ENCODE measurements at places on chromosomes 7 and 10.

DNA sequence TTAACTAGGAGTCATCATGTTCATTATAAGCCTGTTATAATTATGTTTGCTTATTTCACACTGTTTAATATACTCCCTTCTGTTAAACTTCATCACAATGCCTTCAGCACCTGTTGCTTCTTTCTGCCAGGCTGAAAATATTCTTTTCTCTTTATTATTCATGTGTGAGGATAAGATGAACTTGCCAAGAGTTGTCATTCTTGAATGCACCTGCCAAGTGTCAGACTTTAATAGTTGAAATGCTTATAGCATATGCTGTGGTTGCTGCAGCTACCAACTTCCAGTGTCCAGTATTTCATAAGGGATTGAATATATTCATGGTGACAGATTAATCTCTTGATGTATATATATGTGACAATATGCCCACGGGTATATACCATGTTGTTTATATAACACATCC is 339.2 kb upstream of the MEOX2 start:
- DNase-seq, result no peak

- no peak for DNase-seq
Measured at GRCh38 chr10:62581351-62581750, 207.2 kb downstream of the ZNF365 start.

DNA sequence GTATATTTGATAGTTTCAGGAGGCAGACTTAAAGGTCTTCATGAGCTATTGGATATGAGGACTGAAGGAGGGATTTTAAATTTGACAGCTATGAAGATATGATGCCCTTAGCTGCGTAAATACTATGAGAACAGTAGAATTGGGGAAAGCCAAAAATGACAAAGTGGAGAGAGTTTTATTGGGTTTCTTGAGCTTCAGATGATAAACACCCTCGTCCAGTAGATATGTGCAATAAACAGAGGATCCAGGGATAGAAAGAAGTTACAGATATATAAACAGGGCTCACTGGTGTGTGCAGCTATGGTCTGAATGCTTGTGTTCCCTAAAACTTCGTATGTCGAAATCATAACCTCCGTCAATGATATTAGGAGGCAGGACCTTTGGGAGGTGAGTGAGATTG is 131.3 kb downstream of the INHBA start:
- no peak for DNase-seq

DNA sequence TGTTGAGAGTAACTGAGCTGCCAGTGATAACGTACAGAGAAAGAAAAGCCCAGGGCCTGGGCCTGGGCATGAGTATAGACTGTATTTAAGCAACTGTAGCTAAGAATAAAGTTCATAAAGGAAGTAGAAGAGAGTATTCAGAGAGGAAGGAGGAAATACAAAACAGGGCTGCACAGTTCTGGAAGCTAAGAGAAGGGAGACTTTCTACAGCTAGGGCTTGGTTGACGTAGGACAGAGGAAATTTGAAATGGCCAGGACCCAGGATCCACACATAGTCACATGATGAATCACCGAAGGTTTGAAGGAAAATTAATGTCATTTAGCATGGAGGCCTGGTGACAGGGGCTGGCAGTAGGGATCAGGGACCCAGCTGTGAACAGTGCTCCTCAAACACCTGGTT is 66.7 kb downstream of the ARL4A start:
- no peak for DNase-seq

GRCh38 chr7:40674316-40674715 is 539.5 kb downstream of the SUGCT start:
- no peak for DNase-seq

GRCh38 chr7:138259675-138260074 is 183.4 kb downstream of the AKR1D1 start:
- DNase-seq, result no peak

DNA sequence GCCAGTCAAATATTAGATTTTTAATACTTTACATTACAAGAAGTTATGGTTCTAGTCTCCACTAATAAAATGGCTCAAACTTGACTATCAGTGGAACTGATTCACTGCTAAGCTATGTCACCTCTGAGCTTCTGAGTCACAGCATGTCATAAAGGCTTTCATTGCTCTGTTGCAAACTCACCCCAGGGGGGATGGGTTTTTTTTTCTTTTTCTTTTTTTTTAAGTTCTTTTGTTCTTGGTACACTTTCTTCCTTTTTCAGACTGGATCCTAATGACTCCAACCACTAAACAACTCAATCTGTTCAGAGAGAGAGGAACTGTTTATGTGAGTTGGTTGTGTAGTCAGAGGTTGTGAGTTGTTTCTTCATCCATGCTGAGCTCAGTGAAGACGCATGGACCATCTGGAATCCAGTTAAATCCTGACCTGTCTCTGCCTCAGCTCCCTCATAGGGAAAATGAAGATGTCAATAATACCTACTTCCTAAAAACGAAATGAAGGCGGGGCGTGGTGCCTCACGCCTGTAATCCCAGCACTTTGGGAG is 11.0 kb downstream of the MYOF start:
- no peak for DNase-seq

DNA sequence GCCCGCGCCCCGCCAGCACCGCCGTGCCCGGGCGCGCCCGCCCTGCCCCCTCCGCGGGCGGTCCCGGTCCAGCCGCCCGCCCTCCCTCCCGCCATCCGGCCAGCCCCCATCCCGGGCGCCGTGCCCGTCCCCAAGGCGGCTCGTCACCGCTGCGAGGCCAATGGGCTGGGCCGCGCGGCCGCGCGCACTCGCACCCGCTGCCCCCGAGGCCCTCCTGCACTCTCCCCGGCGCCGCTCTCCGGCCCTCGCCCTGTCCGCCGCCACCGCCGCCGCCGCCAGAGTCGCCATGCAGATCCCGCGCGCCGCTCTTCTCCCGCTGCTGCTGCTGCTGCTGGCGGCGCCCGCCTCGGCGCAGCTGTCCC is at the start of gene HTRA1:
Gene HTRA1, plus strand, starts transcription at position 187 of the 362 bp plus-strand sequence. Its CDS starts 100 bp downstream, at position 287.
- DNase-seq, result no peak

DNA sequence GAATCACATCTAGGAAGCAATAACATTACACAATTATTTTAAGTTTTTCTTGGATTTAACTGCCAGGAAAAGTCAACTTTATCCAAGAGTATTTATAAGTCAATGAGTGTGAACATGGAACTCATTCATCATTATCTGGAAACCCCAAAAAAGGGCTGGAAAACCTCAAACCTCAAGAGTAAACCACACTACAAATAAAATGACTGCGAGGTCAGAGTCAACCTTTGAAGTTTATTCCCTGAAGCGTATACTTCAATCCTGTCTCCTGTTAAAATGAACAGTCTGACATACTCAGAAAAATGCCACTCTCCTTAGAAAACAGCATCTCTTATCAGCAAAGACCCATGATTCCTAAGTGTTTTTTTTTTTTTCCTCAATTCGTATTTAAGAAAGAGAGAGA is 86.5 kb downstream of the RELN start:
- DNase-seq, result no peak

DNA sequence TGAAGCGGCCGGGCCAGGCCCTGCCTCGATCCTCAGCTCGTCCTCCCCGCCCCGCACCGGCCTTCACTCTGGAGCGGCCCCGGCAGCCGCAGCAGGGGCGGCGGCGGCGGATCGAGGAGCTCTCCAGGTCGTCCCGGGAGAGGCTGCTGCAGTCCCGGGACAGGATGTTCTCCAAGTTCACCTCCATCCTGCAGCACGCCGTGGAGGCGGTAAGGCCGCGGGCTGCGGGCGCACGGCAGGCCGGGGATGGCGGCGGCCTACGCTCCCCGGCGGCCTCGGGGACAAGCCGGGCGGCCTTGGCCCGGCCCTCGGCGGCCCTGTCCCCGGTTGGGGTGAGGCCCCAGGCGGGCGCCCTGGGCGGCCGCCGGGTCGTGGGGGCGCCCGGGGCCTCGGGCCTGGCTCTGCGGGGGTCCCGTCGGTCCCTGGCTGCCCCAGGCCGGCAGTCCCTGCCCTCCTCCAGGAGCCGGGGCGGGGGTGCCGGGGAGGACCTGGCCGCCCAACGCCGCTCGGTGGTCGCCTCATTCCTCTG is 399 bp downstream of the FHIP2A start:
- DNase-seq, result no peak

DNA sequence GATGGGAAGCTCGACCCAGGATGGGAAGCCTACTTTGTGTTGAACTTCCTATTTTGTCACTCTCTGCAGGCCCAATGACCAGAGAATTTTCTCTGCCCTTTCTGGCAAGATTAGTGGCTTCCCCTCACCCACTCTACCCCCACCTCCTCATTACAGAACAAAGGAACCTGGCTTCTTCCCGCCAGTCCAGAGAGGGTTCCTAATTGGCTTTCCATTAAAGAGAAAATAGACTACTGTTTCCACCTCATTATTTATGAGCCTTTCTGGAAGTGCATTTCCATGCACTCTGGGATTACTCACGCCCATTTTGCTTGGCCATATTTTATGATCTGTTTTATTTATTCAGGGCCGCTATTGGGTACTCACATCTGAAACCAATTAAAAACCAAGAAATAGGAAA is 94.9 kb upstream of the TCF7L2 start:
- DNase-seq, result no peak

GRCh38 chr7:13990984-13991790 is 1.7 kb upstream of the ETV1 start:
- peak; percentile 49 for DNase-seq

GRCh38 chr10:23318359-23318758 is 26.2 kb downstream of the C10orf67 start:
- DNase-seq, result no peak

GRCh38 chr7:30730996-30731395 is 20.9 kb upstream of the INMT start:
- no peak for DNase-seq

GRCh38 chr10:12469345-12469744 is 120.0 kb downstream of the CAMK1D start:
- DNase-seq, result no peak

DNA sequence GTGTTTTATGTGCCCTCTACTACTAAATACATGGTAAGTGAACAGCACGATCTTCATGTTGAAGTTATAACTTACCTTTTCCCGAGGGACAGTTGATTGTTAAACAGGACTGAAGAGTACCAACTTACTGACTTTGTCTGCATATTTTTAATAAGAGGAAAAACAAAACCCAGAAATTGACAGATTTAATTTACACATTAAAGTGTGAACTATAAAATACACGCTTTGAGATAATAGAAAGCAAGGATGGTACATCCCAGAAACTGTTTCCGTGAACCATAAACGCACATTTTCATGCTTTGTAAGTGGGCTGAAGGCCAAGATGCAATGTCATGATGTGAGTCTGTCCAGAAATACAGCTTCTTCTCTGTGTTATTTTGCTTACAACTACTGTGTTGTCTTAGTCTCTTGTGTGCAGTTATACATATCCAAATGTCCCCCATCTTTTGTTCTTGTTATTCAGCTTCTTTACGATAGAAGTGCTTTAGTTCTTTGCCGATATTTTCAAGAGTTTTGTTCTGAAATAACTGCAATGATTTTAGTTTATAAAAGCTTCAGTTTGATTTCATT is 190.1 kb downstream of the MLLT10 start:
- no peak for DNase-seq

DNA sequence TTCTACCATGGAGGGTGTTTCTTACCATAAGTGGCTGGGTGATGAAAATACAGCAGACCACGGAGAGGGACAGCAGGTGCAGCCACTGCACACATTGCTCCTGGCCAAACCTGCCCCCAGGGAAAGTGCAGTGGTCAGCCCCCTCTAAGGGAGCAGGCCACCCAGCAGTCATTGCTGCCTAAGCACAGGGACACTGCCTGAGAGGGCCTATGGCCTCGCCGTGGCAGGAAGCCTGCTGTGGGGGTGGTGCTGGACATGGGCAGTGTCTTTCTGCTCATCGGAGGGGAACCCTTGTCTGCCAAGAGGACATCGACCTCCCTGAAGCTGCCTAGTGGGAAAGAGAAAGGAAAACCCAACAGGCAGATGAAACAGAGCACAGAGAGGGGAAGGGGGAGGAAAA is 118.3 kb downstream of the PKD1L1 start:
- DNase-seq, result no peak

DNA sequence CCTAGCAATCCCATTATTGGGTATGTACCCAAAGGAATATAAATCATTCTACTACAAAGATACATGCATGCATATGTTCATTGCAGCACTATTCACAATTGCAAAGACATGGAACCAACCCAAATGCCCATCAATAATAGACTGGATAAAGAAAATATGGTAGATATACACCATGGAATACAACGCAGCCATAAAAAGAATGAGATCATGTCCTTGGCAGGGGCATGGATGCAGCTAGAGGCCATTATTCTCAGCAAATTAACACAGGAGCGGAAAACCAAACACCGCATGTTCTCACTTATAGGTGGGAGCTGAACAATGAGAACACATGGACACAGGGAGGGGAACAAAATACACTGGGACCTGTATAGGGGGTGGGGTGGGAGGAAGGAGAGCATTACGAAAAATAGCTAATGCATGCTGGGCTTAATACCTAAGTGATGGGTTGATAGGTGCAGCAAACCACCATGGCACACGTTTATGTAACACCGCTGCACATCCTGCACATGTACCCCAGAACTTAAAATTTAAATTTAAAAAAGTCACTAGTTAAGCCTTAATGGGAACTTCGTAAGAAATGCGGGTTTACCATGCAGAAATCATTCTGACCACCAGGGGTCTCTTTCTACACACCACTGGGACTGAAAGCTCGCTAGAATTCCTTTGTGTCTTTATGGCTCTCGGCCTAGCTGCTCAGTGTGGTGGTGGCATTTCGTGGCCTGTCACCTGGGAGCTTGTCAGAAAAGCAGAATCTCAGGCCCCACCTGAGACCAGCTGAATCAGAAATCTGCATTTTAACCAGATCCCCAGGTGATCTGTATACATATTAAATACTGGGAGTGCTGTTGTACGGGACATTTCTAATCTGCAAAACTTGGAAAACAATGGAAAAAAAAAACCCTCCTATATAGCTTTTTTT is 9.5 kb downstream of the ANKRD1 start:
- DNase-seq, result no peak

DNA sequence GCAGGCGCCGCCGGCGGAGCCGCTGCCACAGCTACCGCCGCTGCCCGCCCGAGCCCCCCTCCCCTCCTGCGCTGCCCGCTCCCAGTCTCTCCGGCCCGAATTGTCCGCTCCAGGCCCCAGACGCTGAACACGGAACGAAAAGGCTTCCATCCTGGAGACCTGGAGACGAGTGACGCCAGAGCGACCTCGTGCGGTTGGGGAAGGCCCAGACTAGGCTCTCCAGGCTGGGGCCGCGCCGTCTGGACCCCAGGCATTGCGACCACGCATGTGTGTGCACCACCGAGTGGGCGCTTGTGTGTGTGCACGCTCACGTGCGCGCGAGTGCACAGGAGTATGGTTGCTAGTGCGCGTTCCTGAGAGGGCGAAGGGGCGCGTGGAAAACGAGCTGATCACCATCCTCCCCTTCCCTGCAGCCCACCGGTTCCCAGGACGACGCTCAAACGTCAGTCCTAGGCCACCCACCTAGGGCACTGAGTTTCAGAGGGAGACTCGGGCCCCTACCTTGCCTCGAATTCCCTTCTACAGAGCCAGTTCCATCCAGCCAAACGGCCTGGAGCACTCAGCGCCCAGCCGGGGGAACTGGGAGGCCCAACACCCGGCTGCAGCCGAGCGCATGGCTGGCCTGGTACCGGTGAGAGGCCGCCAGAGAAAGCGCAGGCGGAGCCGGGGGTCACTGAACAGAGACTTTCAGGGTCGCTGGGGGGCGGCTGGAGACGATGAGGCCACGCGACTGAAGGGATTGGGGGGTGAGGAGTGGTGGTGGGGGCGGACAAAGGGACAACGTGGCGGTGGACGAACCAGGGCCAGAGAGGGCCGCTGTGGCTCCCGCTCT is 11.6 kb downstream of the LBX1 start:
- no peak for DNase-seq

- DNase-seq, result no peak
Measured at GRCh38 chr10:114444819-114445218, 40.5 kb upstream of the AFAP1L2 start.

- no peak for DNase-seq
Measured at GRCh38 chr10:123150986-123151736, 3.0 kb upstream of the BUB3 start.

- no peak for DNase-seq
Measured at GRCh38 chr10:78774614-78774998, 294.2 kb upstream of the ZMIZ1 start.
